ENCODE measurements at places on chromosomes 3 and 15. TPM values are rescaled to one million over a fixed set of nuclear protein-coding genes. Genes with fewer than 3 reads are reported as not detected.

- no peak for DNase-seq
These were observed 277.4 kb upstream of the NR2E3 start for GRCh38 chr15:71532994-71533393.

DNA sequence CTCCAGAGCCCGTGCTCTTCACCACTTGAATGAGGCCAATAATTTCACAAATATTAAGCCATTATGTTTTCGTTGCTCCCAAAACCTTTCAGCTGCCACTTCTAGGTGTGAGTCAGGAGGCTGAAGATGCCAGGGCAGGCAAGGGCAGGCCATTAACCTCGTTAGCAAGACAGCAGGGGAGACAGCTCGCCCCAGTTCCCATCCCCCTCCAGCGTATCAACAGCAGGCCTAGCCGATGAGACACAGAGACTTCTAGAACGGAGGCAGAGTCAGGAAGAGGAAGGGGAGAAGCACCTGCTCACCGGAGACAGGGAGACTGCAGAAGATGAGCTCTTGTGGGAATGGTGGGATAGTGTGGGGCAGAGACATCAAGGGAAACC is 28.0 kb upstream of the PLA2G4E start:
- no peak for DNase-seq

DNA sequence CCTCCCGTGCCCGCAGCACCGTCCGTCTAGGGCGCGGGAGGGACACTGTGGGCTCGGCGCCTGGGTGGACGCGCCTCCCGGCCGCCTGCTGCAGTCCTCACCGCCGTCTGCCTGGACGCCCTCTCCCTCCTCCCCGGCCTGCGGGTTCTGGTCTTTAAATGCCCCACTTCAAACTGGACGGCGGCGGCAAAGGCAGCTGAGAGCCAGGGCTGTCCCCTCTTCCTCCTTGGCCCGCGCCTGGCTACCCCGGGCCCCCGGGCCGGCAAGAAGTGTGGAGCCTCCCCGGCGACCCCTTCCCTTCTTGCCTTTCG is 426 bp downstream of the CBLB start:
- peak; percentile 86 for DNase-seq

GRCh38 chr3:106014518-106014917 is 145.7 kb upstream of the CBLB start:
- no peak for DNase-seq

GRCh38 chr3:127822682-127823425 is 539 bp upstream of the MGLL start:
- DNase-seq: no peak

DNA sequence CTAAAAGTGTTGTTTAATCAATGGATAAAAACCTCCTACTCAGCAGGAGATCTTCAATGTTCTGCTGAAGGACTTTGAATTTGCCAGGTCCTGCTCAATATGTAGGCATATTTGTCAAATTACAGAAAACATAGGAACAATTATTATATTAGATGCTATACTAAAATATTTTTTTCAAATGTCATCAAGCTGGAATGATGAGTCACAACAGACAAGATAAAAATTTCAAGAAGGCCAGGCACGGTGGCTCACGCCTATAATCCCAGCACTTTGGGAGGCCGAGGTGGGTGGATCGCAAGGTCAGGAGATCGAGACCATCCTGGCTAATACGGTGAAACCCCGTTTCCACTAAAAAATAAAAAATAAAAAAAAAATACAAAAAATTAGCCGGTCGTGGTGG is 68.0 kb downstream of the AQP9 start:
- no peak for DNase-seq

- no peak for DNase-seq
These were observed 101.0 kb upstream of the IQSEC1 start for GRCh38 chr3:13174011-13174802.

GRCh38 chr3:139552632-139553365 is 13.3 kb upstream of the RBP1 start:
- no peak for DNase-seq

- DNase-seq: no peak
These were observed 2.7 kb upstream of the SCAMP5 start for GRCh38 chr15:74992619-74993018.

SIDT1 gene
- 0.62 TPM for total RNA-seq

DNA sequence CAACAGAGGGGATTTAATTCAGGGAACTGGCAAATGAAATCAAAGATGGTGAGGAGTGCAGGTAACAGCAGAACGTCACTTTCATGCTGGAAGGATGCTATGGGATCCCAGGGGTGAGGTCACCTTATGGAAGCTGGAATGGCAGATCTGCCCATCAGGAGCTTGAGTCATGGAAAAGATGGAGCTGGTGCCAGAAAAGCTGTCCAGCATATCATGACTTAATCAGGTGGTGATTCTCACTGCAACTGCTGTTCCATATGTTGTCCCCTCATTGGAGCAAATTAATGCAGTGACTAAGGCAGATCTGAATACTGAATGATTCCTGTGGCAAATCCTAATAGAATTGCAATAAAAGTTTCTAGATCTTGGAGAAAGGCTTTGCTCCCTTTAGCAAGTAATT is 38.4 kb downstream of the HHLA2 start:
- DNase-seq: no peak

SLC15A2 gene
- 3.9 TPM for total RNA-seq

- no peak for DNase-seq
These were observed 216.0 kb upstream of the ZBTB20 start for GRCh38 chr3:115363071-115363470.

- DNase-seq: no peak
These were observed 221.4 kb downstream of the TLE3 start for GRCh38 chr15:69876064-69876940.

FRMD5 gene
- total RNA-seq: 43.0 TPM

- no peak for DNase-seq
These were observed 42.8 kb downstream of the CD47 start for GRCh38 chr3:108047987-108048386.

TMEM39A gene
- total RNA-seq: 17.0 TPM

GRCh38 chr15:27408428-27408827 is 437.4 kb downstream of the GABRG3 start:
- no peak for DNase-seq

- DNase-seq: no peak
These were observed 454 bp downstream of the C15orf62 start for GRCh38 chr15:40770147-40770721.

CLSTN2 gene
- total RNA-seq: 8.4 TPM

Data from Right ventricle myocardium inferior (tissue), 1 donor.